ENCODE measurements at places on chromosomes 7 and 10.

DNA sequence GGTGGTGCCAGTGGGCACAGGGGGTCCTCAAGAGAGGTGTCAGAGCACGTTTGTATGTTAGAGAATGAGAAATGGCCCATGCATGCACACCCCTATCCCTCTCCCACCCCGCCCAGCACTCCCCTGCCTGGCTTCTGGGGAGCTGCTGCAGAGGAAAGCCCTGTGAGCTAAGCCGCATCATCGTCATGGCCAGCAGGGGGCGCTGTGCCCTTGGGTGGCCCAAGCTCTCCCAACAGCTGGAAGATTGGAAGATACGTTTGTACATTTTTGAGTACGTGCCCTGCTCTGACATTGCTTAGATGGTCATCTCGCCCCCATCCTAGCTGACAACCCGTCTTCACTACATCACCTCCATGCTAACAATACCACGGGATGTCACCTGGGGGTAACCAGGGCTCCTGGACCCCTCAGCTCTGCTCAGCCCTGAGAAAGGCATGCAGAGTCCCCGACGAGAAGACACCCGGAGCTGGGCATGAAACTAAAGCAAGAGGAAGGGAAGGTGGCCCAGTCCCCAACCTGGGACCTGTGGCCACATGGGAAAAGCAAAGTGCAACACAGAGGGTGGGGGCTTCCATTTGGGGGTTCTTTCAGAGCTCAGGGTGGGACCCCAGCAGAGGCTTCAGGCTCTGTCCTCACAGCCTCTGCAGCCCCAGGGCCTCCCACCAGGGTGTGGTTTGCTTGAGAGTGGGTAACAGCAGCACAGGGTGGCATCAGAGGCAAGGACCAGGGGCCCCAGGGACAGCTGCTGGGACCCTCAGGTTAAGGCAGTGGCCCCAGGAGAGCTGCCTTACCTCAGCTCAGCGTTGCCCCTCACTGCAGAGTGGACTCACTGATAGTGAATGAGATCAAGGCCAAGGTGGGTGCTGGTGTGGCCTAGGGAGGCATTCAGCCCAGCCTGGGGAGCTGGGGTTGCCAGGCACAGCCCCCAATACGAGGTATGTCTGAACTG is 136.6 kb downstream of the PTPN20 start:
- peak; percentile 77 for DNase-seq

DNA sequence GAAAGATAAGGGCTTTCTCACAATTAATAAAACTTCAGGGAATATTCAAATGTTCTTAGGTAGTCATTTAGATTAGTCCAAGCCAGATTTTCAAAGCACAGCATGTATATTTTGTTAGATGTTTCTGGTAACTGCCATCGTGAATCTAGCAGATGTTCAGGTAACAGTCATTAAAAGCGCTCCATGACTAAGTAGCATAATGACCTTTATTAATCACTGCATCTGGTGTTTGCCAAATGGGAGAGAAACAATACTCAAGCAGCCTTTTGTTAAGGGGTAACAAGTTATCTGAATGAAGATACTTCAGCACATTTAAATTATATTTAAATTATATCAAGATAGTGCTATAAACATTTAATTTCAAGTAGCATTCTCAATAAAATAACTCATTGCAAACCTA is 47.5 kb downstream of the USP6NL start:
- DNase-seq, result no peak

DNA sequence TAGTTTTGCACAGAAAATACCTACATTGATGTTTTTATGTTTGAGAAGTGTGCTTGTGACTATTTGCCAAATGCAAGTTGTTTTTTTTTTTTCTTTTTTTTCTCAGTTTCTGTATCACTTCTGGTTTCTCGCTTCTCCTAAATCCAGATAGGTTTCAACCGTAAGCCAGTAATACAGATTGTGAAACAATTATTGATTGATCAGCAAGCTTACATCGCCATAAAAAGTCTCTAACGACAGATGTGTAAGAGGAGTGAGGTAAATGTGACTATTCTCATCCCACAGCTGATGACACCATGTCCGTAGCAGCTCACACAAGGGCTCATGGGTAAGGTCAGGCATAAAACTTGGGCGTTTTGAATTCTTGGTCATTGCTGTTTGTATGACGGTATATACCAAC is 202.8 kb upstream of the AKR1E2 start:
- DNase-seq, result no peak

GRCh38 chr7:2460641-2461040 is 15.6 kb downstream of the GRIFIN start:
- no peak for DNase-seq

- DNase-seq, result no peak
These were observed 58.6 kb upstream of the ZPBP start for GRCh38 chr7:50151661-50152060.

DNA sequence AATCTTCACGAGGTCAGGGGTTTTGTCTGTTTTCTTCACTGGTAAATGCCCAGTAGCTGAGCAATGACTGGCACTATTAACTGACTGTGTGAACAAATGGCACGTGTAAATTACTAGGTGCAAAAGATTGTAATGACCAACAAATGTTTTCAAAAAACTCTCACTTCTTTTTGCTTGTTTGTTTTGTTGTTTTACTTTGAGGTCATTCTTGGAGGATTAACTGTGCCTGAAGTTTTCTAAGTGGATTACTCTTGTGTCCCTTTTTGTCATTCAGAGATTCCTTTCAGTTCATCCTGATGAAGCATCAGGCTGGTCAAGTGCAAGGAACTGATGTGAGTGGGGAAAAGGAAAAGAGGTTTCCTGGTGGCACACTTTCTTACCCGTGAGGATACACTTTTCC is 74.4 kb upstream of the PPP1R3C start:
- no peak for DNase-seq

DNA sequence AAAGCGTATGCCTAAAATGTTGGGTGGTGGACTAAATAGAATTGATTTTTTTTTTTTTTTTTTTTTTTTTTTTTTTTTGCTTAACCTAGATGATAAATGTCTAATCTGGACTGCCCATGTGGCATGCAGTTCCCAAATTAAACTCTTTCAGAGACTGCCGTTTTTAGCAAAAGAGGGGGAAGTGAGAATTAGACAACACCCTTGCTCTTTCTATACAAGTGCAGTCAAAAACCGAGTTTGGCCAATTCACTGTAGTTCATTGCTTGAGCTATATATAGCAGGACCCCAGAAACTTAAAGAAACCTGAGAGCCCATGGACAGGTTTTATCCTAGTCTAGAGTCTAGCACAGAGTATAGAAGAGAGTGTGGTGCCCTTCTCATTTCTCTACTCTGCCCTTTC is 141.9 kb downstream of the GRM3 start:
- no peak for DNase-seq

DNA sequence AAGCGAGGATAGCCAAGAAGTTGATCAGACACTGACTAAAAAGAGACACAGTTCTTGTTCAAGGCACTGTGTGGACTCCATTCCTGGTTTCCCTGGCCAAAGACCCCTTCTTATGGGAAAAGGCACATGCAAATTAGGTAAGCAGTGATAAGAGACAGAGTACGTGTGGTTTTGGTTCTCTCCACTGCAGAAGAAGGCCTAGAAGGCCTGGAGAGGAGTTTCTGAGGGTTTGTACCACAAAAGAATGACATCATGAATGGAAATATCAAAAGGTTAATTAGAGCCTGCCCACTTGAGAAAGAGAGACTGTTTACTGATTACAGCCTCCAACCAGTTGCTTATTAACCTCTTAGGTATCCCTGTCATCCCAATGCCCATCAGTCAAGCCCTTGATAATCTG is 137.5 kb downstream of the ZNF365 start:
- DNase-seq, result no peak

DNA sequence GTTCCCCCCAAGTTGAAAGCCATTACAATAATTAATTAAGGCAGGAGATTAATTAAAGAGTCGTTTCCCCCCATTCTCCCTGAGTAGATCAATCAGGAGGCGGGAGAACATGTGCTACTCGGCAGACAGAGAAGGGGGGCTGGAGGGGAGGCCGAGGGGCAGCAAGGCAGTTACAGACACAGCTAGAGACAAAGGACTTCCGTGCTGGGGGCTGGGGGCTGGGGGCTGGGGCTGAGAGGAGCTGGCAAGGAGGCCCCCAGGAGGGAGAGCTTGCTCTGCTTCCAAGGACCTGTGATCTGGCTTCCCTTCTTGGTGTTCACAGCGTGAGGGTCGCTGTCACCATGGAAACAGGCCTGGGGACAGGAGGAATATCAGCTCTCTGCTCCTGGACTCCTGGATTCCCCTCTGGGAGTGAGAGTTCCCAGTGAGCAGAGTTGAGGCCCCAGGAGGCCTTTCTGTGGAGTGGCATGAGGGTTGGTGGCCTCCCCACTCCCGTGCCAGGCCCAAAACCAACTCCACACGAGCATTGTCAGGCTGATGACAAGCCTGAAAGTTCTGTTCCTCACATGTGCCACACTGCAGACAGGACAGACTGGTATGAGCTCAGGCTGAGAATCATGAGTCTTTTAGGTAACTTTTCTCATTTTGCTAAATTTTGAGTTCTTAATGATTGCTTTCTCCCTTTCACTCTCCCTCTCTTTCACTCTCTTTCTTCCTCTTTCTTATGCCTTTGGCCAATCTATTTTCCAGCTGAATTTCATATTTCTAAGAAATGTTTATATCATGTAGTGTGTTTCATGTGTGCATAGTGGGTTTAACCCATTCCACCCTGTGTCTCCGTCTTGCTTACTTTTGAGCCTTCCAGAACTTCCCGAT is 16.4 kb downstream of the FAM241B start:
- no peak for DNase-seq

DNA sequence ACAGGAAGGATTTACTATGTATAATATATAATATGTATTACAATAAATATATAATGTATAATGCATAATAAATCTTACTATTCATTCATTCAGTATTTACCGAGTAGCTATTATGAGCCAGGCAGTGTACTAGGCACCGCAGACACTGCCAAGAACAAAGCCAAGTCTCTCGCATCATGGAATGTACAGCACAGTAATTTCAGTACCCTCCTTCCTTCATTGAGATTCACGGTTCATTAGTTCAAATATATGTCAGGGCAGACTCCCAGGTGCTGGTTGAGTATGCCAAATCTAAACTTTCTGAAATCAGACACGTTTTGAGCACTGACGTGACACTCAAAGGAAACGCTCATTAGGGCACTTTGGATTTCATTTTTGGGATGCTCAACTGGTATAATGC is 9.1 kb downstream of the USP6NL start:
- no peak for DNase-seq

DNA sequence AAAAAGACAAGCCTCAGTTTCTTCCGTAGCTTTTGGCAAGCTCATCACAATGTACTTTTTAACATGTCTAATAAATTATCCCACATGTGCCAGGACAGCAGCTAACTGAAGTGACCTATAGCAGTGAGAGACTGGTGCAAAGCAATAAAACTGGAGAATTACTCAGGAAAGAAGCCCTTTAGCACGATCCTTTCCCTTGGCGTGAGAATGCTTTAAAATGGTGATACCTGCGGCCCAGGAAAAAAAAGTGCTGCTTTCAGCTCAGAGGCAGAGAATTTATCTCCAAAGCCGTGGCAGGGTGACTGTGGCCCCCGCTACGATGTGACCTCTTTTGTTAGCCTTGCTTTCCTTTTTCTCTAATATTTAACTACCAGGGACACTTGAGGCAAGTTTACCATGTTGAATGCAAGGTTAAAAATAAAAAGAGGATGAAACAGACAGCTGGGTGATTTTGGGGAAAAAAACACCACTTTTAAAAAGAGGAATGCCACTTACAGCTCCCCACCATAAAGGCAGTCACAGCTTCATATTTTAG is 184.0 kb downstream of the FANK1 start:
- DNase-seq, result no peak

DNA sequence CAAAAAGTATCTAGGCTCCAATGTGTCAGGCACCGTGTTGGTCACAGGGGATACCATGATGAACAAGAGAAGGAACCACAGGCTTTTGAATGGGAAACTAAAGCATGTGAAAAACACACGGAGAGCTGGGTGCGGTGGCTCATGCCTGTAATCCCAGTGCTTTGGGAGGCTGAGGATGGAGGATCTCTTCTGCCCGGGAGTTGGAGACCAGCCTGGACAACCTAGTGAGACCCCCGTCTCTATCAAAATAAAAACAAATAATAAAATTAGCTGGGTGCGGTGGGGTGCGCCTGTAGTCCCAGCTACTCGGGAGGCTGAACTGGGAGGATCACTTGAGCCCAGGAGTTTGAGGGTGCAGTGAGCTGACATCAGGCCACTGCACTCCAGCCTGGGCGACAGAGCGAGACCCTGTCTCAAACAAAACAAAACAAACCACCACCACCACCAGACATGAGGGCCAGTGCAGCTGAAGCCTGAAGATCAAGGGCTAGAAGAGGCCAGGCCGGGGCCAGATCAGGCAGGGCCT is 611 bp upstream of the COPS6 start:
- DNase-seq, result no peak

DNA sequence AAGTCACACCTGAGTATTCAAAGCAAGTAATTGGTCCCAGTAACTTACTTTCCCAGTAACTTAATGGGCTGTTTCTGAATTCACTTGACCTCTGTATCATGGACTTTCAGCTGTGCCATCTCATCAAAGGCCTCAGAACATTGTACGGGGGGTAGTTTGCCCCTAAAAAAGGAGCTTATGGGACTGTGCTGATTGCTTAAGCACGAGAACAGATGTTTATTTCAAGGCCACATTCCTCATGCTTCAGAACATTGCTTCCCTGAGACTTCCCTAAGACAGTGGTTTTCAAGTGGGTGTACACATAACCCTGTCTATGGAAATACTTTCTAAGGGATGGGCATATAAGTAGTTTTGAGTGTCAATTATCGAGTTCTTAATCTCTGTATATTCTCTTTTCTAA is 26.8 kb downstream of the CALCR start:
- no peak for DNase-seq

DNA sequence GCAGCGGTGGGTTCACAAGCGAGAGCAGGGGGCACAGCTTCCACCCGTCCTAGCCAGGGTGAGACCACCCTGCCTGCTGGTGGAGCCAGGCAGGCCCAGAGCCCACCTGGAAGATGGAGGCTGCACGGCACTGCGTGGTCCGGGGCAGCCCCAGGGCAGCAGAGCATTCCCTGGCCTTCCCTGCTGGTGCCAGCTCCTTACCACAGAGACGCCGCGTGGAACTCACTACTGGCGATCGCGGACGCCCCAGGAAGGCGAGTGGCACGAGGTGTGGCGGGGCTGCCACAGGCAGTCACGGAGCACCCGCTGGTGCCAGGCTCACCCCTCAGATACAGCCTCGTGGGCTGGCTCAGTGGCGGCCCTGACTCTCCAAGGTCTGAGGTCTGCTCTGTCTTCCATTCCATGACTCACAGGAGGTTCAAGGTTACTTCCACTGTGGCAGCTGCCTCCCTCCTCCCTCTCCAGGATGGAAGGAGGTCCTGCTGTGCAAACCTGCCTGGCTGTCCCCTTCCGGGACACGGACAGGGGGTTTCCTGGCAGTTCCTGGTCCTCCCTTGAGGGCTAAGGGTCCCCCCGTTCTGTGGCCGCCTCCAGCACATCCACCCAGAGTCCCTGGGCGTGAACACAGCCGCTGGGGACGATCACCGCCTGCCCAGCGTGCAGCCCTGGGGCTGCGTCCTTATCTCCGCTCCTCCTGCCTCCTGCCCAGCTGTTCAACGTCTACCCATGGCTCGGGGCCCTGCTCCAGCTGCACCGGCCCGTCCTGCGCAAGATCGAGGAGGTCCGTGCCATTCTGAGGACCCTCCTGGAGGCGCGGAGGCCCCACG is 3.1 kb downstream of the CYP2W1 start:
- DNase-seq, result no peak

- DNase-seq, result peak; percentile 33
These were observed 5.0 kb upstream of the PRKAR1B start for GRCh38 chr7:732094-732541.

- no peak for DNase-seq
These were observed 15.9 kb downstream of the CAV1 start for GRCh38 chr7:116540743-116541142.

Data from activated CD8-positive, alpha-beta memory T cell treated with anti-CD3 and anti-CD28 coated beads, Interleukin-2, amount 50 U/mL, for 4 hours (primary cell).